Caco-2 (cell line): ENCODE measurements at places on chromosomes 1 and 21. TPM values are rescaled to one million over a fixed set of nuclear protein-coding genes. Genes with fewer than 3 reads are reported as not detected.

Gene PCNT
- total RNA-seq = 38.4 and 44.2 TPM in 2 replicates

Gene ROR1
- total RNA-seq = 37.2 TPM in 2 replicates

Gene ANXA9
- 30.0 and 42.5 TPM in 2 replicates for total RNA-seq

Gene RIPPLY3
- 0.91 and 1.2 TPM in 2 replicates for total RNA-seq

Gene PTPN14
- total RNA-seq = 103 and 108 TPM in 2 replicates

Gene SPATA17
- 0.84 and 1.1 TPM in 2 replicates for total RNA-seq

Gene HES5
- total RNA-seq = not detected in 2 replicates

DNA sequence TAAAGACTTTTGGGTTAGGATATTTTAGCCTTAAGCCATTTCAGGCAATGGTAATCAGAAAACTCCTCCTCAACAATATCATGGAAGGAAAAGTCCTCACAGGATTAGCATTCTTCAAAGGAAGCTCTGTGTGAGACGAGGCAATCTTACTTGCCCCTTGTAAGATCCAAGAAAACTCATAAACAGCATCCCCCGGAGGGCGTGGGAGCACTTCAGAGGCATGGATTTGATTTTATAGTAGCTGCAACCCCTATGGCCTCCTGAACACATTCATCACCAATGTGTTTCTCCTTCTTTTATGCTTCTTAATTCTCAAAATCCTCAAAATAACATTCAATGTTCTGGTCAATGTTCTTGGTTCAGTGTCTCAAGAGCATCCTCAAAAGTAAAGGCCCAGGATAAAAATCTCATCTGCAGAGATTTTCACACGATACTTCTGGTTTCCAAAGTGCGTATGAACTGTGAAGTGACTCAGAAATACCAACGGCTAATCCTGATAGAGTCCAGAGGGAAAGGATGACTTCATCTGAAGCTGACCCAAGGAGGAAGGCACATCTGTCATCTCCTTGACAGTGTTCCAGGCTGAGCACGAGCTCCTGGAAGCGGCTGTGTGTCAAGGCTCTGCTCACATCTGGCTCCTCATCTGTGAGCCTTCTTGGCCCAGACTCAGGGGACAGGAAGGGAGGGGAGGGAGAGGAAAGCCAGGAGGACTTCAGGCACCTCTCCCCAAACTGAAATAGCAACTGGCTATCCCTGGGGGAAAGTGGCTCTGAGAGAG lies 49.3 kb upstream of the PSEN2 start:
- no peak overlapping the region for H3K27ac ChIP-seq
- no peak for DNase-seq
- no peaks in the 10 kb centered on the region for H3K27me3 ChIP-seq
- no peak overlapping the region for H3K4me3 ChIP-seq
- peaks cover 9% of the 10 kb centered on the region for H3K4me1 ChIP-seq

DNA sequence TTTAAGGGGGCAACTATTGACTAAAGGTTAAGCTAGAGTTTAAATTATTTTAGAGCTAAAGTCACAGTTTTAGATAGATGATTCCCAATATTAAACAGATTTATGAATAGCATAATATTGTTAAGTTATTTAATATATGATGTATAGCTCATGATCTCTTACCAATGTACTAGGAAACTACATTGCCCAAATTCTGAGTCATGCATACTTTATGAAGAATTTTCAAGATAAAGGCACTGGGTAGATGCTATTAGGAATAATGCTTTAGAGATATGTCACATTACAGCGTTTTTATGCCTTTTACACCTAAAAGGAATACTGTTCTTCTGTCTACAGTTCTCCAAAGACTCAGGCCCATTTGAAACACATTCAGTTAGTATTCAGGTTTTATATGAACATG lies 215.1 kb downstream of the NCAM2 start:
- H3K4me1 ChIP-seq = no peaks in the 10 kb centered on the region
- H3K36me3 ChIP-seq = no peaks in the 10 kb centered on the region
- no peak for DNase-seq
- H3K27me3 ChIP-seq = no peaks in the 10 kb centered on the region

DNA sequence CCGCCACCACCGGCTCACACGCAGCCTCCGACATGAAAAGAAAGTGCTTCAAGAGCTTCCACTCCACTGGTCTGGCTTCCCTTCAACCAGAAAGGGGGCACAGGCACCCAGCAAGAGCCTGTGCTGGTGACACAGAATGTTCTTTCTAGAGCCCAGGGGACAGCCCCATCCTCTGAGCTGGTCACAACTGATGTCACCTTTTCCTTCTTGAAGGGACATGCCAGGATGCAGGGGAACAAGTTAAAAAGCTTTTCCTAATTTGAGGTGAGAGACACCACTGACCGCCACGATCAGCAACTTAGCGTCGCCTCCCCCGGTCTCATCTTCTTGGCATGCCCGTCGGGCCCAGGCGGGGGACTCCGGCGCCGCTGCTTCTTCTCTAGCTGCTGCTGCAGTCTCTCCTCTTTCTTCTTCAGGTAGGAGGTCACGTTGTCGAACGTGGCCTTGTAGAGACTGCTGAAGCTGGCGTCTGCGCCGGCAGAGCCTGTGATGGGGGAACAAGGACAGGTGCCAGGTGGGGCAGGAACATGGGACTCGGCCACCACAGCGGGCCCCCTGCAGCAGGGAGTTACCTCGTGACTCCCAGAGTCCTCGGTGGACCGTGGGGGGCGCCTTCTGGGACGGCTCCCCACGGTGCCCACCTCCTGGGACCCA lies 29.5 kb downstream of the WDR4 start:
- no peak overlapping the region for H3K27ac ChIP-seq
- H3K36me3 ChIP-seq = peaks cover 2% of the 10 kb centered on the region
- no peak for DNase-seq

- H3K36me3 ChIP-seq = no peaks in the 10 kb centered on the region
- H3K27ac ChIP-seq = no peak overlapping the region
- H3K4me3 ChIP-seq = peak overlapping the region; percentile 46
- no peak for DNase-seq
Measured at GRCh38 chr1:180912211-180912800, 391 bp upstream of the KIAA1614 start.

- no peak overlapping the region for H3K4me3 ChIP-seq
- peaks cover 13% of the 10 kb centered on the region for H3K4me1 ChIP-seq
Measured at GRCh38 chr1:921011-921837, 2.5 kb upstream of the SAMD11 start.

GRCh38 chr1:46128344-46128743 lies 4.1 kb downstream of the PIK3R3 start:
- no peaks in the 10 kb centered on the region for H3K4me1 ChIP-seq
- no peaks in the 10 kb centered on the region for H3K36me3 ChIP-seq
- H3K27me3 ChIP-seq = no peaks in the 10 kb centered on the region
- no peak overlapping the region for H3K4me3 ChIP-seq

DNA sequence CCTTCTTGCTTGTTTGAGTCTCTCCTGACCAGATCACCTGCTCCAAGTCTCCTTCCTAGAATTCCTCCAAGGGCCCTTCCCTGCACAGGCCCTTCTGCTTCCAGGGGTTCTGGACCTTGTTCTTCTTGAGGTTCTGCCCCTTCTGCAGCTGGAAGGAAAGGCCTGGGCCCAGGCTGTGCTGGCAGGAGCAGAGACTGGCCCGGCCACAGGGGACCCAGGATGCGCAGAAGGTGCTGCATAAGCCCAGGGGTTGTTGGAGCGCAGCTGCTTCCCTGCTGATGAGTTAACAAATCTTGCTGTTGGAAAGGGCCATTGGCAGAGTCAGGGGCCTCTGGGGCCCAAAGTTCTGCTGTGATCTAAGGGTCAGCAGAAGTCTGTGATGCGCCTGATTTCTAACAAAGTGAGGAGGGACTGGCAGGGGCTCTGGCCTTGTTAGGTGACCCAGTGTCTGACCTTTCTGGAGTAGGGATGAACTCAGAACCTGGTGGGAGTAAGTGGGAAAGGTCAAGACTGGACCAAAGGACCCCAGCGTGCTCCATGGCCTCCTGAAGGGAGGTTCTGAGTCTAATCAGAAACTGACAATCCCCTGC lies 509.8 kb downstream of the PTPRU start:
- no peaks in the 10 kb centered on the region for H3K27me3 ChIP-seq
- H3K4me1 ChIP-seq = no peaks in the 10 kb centered on the region
- no peak for DNase-seq
- no peak overlapping the region for H3K4me3 ChIP-seq
- H3K27ac ChIP-seq = no peak overlapping the region

- no peaks in the 10 kb centered on the region for H3K27me3 ChIP-seq
- H3K36me3 ChIP-seq = no peaks in the 10 kb centered on the region
- no peak for DNase-seq
- H3K27ac ChIP-seq = no peak overlapping the region
Measured at GRCh38 chr1:66500301-66500700, 33.7 kb upstream of the SGIP1 start.

DNA sequence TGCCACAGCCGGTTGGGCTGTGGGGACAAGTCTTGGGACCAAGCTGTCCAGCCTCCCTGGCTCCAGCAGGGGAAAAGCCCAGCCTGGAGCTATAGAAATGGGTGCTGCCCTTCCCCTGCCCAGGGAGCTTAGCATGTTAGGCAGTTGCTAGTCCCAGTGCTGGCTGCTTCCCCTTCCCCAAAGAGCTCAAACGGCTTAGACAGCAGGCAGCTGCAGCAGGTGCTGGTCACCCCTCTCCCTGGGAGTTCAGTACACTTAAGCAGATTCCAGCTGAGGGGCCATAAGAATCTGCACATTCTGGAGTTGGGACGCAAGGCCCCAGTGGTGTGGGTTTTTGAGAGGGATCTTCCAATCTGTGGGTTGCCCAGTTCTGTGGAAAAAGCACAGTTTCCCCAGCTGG lies 11.1 kb upstream of the REG4 start:
- no peak overlapping the region for H3K27ac ChIP-seq
- no peak overlapping the region for H3K4me3 ChIP-seq
- DNase-seq = no peak

DNA sequence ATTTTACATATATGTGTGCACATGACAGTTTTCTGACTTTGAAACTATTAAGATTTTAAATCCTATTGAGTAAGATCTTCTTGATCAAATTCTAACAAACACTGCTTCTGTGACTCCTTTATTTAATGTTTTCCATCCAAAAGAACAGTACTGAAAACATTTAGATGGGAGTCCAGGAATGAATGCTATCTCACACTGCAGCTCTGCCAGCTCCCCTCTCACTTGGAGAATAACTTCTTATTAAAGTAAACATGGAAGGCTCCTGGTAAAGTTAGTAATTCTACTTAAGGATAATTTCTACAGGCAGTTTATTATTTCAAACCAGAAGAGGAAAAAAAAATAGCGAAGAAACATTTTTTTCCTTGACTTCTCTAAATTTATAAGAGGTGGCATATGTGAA lies 349.1 kb downstream of the DPYD start:
- no peaks in the 10 kb centered on the region for H3K36me3 ChIP-seq
- H3K27ac ChIP-seq = no peak overlapping the region
- no peaks in the 10 kb centered on the region for H3K27me3 ChIP-seq

- H3K27me3 ChIP-seq = no peaks in the 10 kb centered on the region
- no peaks in the 10 kb centered on the region for H3K4me1 ChIP-seq
- no peak overlapping the region for H3K27ac ChIP-seq
- no peak for DNase-seq
- no peaks in the 10 kb centered on the region for H3K36me3 ChIP-seq
Measured at GRCh38 chr1:89611721-89612120, 21.2 kb upstream of the LRRC8C start.

- peaks cover 18% of the 10 kb centered on the region; the same call in 1 of the 2 replicates for H3K4me1 ChIP-seq
- H3K4me3 ChIP-seq = peak overlapping the region; percentile 74; the same call in 1 of the 2 replicates
- no peak for DNase-seq
- H3K36me3 ChIP-seq = no peaks in the 10 kb centered on the region
- H3K27me3 ChIP-seq = no peaks in the 10 kb centered on the region
Measured at GRCh38 chr1:164562511-164562910, 3.5 kb downstream of the PBX1 start.

DNA sequence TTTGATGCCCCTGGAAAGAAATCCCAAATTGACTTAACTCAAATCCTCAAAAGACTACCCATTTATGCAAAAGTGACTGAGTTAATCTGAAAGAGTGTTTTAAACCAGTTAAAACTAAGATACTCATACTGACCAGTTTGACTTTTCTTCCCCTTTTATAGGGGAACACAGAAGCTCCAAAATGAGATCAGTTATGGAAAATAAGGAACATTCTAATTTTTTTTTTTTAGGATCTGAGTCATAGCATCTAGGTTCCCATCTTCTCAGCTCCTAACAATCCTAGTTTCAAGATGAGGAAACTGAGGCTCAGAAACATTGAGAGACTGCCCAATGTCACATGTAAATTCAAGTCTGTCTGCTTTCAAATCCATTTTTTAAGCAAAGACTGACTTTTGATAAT lies 231.1 kb upstream of the RUNX1 start:
- H3K4me3 ChIP-seq = no peak overlapping the region
- H3K4me1 ChIP-seq = no peaks in the 10 kb centered on the region

- no peak for DNase-seq
- H3K27ac ChIP-seq = no peak overlapping the region
- no peaks in the 10 kb centered on the region for H3K4me1 ChIP-seq
- H3K4me3 ChIP-seq = no peak overlapping the region
Measured at GRCh38 chr21:44416193-44416592, 39.1 kb upstream of the LRRC3 start.

GRCh38 chr1:21238141-21238800 lies 52.0 kb downstream of the ECE1 start:
- no peaks in the 10 kb centered on the region for H3K4me1 ChIP-seq
- no peak overlapping the region for H3K4me3 ChIP-seq
- no peak overlapping the region for H3K27ac ChIP-seq
- H3K27me3 ChIP-seq = no peaks in the 10 kb centered on the region
- DNase-seq = no peak

GRCh38 chr1:97119260-97120158 lies 397.9 kb downstream of the PTBP2 start:
- H3K27me3 ChIP-seq = no peaks in the 10 kb centered on the region
- no peak for DNase-seq
- no peak overlapping the region for H3K4me3 ChIP-seq
- no peaks in the 10 kb centered on the region for H3K4me1 ChIP-seq
- no peaks in the 10 kb centered on the region for H3K36me3 ChIP-seq

DNA sequence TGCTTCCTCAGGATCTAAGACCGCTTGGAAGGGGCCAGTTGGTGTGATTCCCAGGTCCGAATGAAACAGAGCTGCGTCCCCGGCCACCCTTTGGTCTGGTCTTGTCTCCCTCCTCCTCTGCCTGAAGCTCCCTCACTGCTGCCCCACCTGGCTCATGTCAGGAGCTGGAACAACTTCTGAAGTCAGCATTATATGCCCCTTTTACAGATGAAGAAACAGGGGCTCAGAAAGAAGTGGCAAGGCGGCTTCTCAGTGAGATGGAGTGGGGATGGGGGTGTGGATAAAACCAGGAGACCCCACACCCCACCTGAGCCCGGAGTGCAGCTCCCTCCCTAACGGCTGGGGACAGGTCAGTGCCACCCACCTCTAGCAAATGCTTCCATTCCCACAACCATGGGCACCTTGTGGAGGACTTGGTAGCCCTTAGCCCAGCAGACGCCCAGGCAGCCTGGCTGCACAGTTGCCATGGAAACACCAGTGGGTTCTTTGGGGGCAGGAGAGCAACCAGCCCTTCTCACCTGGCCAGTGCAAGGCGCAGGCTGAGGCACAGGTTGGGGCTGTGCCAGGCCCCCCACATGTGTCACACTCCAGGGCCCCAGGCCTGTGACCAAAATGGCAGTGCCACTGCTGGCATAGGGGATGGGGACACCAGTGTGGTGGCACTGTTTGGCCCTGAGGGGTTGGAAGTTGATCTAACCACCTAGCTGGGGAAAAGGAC lies 31.9 kb upstream of the ECE1 start:
- no peak overlapping the region for H3K4me3 ChIP-seq
- H3K27ac ChIP-seq = no peak overlapping the region
- H3K27me3 ChIP-seq = no peaks in the 10 kb centered on the region
- peaks cover 43% of the 10 kb centered on the region for H3K4me1 ChIP-seq
- DNase-seq = no peak
- no peaks in the 10 kb centered on the region; the same call in 1 of the 2 replicates for H3K36me3 ChIP-seq

- no peaks in the 10 kb centered on the region for H3K4me1 ChIP-seq
- no peak overlapping the region for H3K27ac ChIP-seq
- no peaks in the 10 kb centered on the region for H3K36me3 ChIP-seq
- no peak for DNase-seq
- no peaks in the 10 kb centered on the region for H3K27me3 ChIP-seq
Measured at GRCh38 chr1:170800812-170801211, 134.5 kb upstream of the MROH9 start.
